Type B pancreatic cell (in vitro differentiated cells): ENCODE measurements at places on chromosomes 1 and 21. TPM values are rescaled to one million over a fixed set of nuclear protein-coding genes. Genes with fewer than 3 reads are reported as not detected.

- DNase-seq: no peak
Measured at GRCh38 chr1:54952950-54953718, 27.3 kb upstream of the TMEM61 start.

DNA sequence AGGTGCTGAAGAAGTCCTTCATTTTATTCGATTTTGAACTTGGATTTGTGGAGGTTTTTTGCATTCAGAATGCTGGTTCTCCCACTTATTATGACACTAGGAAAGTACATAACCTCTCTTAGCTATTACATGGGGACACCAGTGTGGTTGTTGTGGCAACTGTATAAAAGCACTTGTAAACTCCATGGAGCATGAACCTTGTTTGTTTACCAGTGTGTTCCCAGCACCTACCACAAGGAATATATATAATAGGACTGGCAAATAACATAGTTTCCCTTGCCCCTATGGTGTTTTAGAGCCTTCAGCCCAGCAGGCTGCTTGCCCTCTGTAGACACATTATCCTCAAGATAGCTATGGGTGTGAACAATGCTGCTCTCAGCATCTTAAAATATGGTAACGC, 43.1 kb downstream of the RASSF5 start:
- no peak for DNase-seq

Gene MLLT11
- 9.0 and 17.0 TPM in 2 replicates for total RNA-seq

Gene MROH7
- total RNA-seq: 0.19 and 0.79 TPM in 2 replicates
